ENCODE measurements at places on chromosomes 1 and 21.

DNA sequence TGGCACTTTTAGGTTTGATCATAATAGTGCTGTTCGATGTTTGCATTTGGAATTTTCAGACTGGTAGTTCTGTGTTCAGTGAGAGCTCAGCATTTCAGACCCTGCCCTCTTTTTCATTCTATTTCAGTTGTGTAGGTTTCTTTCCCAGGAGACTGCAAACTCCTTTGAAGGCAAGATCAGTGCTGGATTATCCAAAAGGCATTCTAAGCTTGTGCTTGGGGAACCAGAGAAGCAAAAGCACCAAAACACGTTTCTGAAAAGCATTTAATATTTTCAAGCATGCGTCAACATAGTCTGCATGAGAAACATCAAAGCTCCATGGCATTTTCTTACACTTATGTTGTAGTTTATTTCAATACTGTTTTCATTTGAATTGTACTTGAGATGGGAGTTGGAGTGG, 292.1 kb downstream of the SDCCAG8 start:
- DNase-seq = no peak

- no peak for DNase-seq
These were observed 1754.3 kb downstream of the PLA2G4A start for GRCh38 chr1:188582911-188583532.

- DNase-seq = peak; percentile 41
These were observed 106.7 kb downstream of the LEPR start for GRCh38 chr1:65527190-65527589.

DNA sequence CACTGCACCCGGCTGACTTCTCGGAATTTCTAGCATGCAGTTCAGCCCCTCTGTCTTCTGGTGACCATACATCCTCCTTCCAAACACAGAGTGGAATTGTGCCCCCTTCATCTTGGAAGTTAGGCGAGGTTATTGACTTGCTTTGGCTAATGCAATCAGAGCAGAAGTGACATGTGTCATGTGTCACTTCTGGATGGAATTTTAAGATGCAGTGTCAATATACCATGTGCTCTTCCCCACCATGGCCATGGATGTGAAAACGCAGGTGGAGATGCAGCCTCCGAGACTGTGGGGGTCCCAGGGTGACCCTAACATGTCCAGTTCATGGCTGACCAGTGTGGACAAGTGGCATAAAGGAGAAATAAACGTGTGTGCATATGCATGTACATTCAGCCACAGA, 83.0 kb downstream of the KCNJ6 start:
- no peak for DNase-seq

DNA sequence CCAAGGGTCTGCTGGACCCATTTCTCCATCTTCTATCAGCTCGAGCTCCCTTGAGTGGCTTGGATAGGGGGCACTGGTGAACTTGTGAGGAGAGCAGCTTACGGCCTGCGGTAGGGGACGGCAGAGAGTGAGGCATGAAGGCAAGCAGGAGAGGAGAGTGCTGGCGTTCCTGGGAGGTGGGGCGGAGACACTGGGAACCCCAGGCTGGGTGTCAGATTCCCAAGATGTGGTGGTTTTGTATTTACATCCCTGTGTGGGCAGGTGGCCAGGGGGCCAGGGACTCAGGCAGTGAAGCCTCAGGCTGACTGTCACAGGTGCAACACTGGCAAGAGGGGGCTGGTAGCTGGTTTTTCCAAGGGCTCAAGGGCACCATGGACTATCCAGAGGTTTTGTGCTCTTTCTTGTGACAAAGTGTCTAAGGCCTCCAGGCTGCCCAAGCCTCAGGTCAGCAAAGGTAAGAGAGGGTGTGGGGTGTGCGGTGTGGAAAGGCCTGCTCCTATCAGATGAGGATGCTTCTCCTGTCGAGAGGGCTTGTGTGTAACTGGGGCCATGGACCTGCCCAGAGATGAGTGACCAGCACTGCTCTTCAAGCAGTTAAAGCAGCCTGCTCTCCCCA, 45.1 kb upstream of the ROR1 start:
- no peak for DNase-seq
